ENCODE measurements at places on chromosomes 5 and 9.

- no peak for DNase-seq
These were observed 990.4 kb upstream of the ACO1 start for GRCh38 chr9:31394015-31394473.

DNA sequence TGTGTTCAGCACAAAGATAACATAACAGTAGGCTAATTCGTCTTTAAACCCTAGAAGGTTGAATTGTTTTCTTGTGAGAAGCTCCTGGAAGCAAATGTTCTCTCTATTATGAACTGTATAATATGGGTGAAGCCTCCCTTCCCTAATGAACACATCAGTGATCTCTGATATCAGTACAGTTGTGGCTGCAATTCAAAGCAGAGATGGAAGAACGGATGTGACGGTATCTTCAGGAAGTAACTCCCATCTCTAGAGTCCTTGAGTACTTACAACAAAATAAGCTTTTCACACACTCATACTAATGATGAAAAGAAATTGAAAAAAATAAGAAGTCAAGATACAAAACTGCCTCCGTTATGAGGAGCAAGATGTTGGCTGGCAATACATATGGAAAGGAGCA, 4.5 kb downstream of the HCN1 start:
- no peak for DNase-seq

GRCh38 chr5:120568711-120569110, 104.6 kb downstream of the PRR16 start:
- DNase-seq, result no peak

GRCh38 chr9:76943054-76943453, 37.1 kb upstream of the PRUNE2 start:
- no peak for DNase-seq

GRCh38 chr9:108618906-108619550, 236.8 kb downstream of the ACTL7B start:
- no peak for DNase-seq

GRCh38 chr5:139763930-139764791, 31.4 kb upstream of the PSD2 start:
- DNase-seq, result no peak

GRCh38 chr5:137192293-137192743, 306.8 kb downstream of the SPOCK1 start:
- DNase-seq, result no peak

- no peak for DNase-seq
These were observed 208.9 kb upstream of the PRR16 start for GRCh38 chr5:120255214-120255613.

DNA sequence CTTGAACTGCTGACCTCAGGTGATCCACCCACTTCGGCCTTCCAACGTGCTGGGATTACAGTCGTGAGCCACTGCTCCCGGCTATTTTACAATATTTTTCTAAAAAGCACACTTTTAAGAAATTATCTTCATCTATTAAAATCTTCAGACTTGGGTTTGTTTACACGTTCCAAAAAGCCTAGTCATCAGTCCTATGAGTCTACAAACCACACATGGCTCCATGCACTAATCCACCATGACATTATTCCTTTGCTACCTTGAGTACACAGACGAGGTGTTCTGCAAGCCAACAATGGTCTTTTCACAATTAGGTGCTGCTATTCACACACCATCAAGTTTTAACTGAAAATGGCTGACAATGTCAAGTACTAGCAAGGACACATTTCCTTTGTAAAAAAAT, 41.0 kb downstream of the TRPM6 start:
- no peak for DNase-seq

GRCh38 chr5:133066045-133066444, 14.2 kb downstream of the HSPA4 start:
- no peak for DNase-seq

DNA sequence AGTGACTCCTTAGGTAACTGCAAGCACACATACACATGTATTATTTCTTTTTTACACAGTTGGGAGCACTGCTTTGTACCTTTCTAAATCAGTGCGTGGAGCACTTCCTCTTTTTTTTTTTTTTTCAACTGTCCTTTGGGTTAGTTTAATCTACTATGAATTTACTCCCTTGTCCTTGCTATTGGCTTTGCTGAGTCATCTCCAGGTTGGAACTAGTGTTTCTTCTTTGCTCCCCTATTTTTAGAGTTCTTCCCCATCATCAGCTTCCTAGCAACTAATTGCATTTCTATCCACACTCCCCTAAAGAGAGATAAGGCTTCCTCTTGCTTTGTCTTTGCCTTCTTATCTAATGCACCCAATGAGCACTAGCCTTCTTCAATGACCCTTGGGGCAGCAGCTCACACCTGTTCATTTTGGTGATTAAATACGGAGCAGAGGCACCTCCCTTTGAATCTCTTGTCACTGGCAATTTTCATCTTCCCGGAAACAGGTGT, 24.3 kb downstream of the S100Z start:
- DNase-seq, result no peak

GRCh38 chr5:137782984-137783536, 28.9 kb upstream of the HNRNPA0 start:
- no peak for DNase-seq

DNA sequence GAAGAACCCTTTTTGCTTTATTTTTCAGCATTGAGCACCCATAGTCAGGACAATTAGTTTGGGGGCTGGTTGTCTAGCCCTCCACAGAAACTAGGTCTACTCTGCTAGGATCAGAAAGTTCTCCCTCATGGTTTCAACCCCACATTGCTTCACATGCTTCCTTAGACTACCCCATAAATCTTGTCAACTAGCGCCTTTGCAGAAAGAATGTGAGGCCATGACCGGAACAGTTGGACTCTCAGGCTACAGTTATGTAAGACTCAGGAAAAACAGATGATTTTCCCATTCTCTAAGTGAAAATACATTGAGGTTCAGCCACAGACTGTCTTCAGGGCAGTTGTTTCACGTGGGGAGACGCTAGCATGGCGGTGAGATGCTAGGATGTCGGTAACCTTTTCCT, 255.6 kb downstream of the NR3C1 start:
- no peak for DNase-seq

GRCh38 chr9:106862110-106862820, 701 bp upstream of the ZNF462 start:
- DNase-seq, result no peak

- no peak for DNase-seq
These were observed 49.5 kb upstream of the SARDH start for GRCh38 chr9:133787754-133788025.

DNA sequence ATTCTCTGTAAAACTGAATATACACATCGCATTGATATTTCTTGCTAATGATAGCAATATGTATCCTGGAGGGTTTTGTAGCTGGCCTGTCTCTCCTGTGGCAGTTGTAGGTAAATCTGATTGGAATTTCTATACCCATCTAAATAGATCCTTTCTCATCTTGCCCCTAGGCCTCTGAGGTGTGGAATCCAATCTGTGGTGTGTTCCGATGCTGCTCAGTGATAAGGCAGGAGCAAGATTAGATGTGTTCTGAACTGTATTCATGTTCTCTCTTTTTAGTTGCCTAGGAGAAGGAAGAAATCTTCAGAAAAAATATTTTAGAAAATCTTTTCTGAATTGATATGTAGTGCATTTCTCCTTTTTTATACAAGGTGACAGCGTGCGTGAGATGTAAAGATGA, 507.5 kb downstream of the NR2F1-AS1 start:
- no peak for DNase-seq

DNA sequence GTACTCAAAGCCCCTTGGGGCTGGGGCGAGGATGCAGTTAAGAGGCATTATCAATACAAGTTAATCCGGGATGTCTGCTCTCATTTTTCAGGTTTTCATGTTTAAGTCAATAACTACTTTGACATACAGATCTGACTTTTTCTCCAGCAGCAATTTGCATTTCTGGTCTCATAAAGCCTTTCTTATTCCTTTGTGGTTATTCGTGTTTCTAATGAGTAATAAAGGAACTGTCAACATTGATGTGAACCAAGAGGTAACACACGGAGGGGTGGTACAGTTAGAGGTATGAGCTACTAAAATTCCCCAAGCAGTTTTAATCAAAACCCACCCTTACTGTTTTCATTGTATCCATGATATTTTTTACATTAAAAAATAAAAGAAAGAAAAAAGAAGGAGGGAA, 138.0 kb upstream of the NFIB start:
- DNase-seq, result no peak

DNA sequence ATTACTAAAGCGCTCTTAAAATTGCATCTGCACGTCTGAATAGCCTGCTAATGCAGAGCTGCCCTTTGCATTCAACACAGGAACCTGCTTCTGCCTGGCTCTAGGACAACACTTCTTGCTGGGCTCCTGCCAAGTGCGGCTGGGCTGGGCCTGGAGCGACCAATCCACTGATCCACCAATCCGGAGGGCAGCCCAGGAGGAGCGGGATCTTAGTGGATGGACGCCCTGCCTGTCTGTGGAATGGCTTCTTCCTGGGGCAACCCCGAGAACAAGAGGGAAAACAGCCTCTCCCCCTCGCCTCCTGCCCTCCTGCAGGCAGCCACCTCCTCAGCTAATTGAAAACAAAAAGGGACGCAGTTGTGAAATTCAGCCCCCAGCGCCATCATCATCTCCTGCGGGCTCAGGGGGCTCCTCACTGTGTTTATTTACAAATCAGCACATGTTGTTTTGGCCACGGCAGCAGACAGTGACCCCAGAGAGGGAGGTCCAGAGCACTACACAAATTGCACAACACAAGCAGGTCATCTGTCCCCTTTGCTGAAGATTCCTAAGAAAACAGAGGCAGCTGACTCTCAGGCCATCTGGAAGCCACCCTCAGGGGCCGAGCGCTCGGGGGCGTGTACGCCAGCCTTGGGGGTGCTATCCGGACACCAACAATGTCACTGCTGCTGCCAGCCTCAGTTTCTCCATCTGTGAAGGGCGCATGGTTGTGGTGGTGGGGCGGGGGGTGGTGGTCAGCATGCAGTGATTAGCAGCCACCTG, 57.3 kb downstream of the GADD45G start:
- DNase-seq, result no peak

DNA sequence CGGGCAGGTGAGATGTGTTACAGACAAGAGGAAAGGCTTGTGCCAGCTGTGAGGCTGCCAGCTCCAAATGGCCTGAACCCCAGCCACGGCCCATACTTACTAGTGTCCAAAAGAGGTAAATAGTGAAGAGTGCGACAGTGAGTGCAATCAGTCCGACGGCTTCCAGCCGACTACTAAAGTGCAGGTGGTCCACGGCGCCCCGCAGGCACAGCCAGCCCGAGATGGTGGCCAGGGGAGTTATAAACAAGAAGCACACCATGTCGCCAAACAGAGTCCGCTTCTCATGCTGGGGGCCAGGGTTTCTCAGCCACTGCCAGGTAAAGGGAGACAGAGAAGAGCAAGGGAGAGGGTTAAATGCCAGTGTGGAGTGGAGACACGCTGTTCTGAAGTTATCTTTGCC, 101.1 kb downstream of the LMNB1 start:
- no peak for DNase-seq

DNA sequence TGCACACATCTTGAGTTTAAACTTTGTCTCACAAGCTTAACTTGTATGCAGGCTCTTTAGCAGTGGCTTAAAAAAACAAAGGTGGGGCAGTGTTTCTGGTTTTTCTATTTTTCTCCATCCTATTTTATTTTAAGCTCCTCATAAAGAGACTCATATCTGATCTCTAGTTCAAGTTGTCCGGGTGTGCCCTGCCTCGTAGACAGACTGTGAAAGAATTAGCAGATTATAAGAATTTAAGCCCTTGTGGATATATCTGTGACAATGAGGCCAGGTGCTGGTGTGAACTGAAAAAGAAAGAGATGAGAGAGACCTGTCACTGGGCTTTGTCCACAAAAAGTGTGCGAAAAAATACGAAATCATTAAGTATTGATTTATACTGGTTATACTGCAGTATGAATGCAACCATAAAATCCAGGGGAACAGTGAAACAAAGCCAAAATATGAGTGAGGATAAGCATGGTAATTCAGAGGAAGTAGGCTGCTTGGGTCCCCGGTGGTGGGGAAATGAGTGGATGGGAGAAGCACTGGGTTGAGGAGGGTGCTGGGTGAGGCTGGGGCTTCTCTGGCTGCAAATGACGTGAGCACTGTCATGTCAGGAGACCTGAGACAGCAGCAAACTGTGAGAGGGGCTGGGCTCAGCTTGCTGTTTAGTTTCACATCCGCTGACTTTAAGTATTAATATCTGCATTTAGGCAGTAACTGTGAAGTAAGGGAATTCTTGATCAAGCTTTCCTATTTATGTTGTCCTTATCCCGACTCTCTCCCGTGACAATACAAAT, 179.7 kb upstream of the ANKRD55 start:
- no peak for DNase-seq
